PC-9 (cell line): ENCODE measurements at places on chromosomes 4 and X.

DNA sequence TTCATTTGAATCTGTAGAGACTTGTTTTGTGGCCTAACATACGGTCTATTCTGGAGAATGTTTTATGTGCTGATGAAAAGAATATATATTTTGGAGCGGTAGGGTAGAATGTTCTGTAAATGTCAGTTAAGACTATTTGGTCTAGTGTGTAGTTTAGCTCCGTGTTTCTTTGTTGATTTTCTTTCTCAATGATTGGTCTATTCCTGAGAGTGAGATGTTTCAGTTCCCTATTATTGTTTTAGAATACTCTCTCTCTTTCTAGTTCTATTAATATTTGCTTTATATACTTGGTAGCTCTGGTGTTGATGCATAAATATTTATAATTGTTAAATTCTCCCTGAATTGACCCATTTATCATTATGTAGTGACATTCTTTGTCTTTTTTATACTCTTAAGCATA lies 236.5 kb downstream of the GLUD2 start:
- H3K27ac ChIP-seq: no peak overlapping the region
- no peaks in the 10 kb centered on the region for H3K27me3 ChIP-seq
- H3K4me1 ChIP-seq: no peaks in the 10 kb centered on the region
- DNase-seq: no peak
- H3K4me3 ChIP-seq: no peak overlapping the region

GRCh38 chrX:124690495-124690894 lies 344.1 kb downstream of the SH2D1A start:
- H3K4me3 ChIP-seq: no peak overlapping the region
- no peak overlapping the region for H3K27ac ChIP-seq
- H3K36me3 ChIP-seq: no peaks in the 10 kb centered on the region
- DNase-seq: no peak
- no peaks in the 10 kb centered on the region for H3K27me3 ChIP-seq
- no peaks in the 10 kb centered on the region for H3K4me1 ChIP-seq

DNA sequence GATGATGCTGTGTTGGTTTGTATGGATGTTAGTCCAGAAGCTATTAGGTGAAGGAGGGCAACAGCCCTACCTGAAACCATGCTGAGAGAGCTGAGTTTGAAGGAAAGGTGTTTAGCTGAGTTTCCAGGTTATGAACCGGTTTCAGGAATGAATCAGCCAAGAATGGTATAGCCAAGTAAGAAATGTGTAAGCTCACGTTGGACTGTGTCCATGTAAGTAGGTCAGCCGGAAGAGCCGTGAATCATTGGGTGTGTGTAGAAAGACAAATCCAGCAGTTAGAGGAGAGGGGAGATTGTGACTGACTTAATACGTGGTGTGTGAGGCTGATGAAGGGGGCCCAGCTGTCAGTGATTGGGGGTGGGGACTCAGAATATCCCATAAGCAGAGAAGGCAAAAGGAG lies 77.2 kb upstream of the SPIN4 start:
- peak; percentile 81 for DNase-seq
- no peaks in the 10 kb centered on the region for H3K27me3 ChIP-seq
- H3K4me1 ChIP-seq: peaks cover 53% of the 10 kb centered on the region
- no peak overlapping the region for H3K4me3 ChIP-seq

DNA sequence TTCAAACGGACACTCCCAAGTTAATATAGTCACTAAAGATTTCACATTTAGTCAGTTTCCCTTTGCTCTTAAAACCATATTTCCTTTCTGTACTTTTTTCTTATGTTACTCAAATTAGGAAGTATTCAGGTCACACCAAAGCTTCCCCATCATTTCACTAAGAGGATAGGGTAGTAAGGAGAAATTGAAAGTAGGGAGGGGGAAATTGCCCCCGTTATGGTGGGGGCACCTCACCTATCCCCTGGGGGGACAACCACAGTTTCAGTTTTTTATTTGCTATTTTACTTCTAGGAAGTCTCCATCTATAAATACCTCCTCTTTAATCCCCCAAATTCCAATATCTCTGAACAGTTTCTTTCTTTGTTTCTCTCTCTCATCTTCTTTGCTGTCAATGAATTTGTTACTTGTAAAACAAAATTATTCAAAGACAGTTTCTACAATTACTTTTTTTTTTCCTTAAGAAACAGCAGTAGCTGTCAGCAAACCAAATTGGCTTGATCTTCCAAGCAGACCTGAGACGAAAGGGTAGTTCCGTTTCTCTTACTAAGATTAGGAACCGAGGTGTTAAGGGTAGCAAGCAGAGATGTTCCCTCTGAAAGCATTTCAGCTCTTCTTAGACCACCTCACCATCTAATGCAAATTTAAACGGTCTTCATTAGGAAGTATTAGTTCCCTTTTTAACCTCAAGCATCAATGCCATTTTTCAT lies 160.2 kb upstream of the KLF3 start:
- no peak overlapping the region for H3K27ac ChIP-seq
- H3K4me1 ChIP-seq: no peaks in the 10 kb centered on the region
- no peaks in the 10 kb centered on the region for H3K36me3 ChIP-seq
- H3K4me3 ChIP-seq: no peak overlapping the region

DNA sequence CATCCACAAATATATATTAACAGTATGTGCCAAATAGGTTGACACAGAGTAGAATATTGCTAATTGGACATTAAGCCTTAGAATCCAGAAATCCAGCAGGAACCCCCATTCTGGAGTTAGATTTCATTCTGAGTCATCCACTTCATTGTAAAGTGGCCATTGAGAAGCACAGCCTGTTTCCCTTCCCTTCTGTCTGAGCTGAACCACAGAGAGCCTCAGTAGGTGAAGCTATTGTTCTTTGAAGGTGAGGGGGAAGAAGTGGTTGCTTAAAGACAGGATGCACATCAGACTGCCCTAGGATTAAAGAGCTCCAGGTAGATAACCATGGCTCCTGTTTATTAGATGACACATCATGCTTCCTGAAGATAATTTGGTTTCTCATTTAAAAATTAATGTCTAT lies 30.6 kb upstream of the MCF2 start:
- no peak overlapping the region for H3K4me3 ChIP-seq
- no peak for DNase-seq
- no peak overlapping the region for H3K27ac ChIP-seq
- no peaks in the 10 kb centered on the region for H3K36me3 ChIP-seq
- H3K27me3 ChIP-seq: no peaks in the 10 kb centered on the region

DNA sequence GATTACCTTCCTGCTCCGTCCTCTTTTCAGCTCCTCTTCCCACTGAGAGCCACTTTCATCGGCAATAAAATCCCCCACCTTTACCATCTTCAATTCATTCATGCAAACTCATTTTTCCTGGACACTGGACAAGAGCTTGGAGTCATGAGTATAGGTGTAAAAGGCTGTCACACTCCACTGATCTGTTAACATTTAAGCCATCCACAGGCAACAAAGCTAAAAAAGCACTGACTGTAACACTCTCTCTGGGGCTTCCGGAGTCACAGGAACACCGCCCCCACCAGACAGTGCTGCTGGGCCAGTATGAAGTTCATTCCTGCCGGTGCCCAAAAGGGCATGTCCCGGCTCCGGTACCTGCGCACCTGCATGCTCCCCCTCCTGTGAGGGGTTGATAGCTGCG lies 38.5 kb downstream of the MAGEB5 start:
- no peaks in the 10 kb centered on the region for H3K36me3 ChIP-seq
- H3K27ac ChIP-seq: no peak overlapping the region
- DNase-seq: no peak
- no peaks in the 10 kb centered on the region for H3K4me1 ChIP-seq
- no peak overlapping the region for H3K4me3 ChIP-seq

GRCh38 chrX:13855689-13856450 lies 39.0 kb upstream of the GPM6B start:
- H3K4me1 ChIP-seq: no peaks in the 10 kb centered on the region
- no peaks in the 10 kb centered on the region for H3K36me3 ChIP-seq
- H3K27me3 ChIP-seq: no peaks in the 10 kb centered on the region; the same call in 1 of the 2 replicates
- no peak overlapping the region for H3K27ac ChIP-seq
- no peak overlapping the region for H3K4me3 ChIP-seq

- no peaks in the 10 kb centered on the region for H3K27me3 ChIP-seq
- H3K36me3 ChIP-seq: no peaks in the 10 kb centered on the region
- no peak overlapping the region for H3K27ac ChIP-seq
- H3K4me1 ChIP-seq: no peaks in the 10 kb centered on the region
These were observed 53.9 kb upstream of the ZNF157 start for GRCh38 chrX:47316276-47317025.

DNA sequence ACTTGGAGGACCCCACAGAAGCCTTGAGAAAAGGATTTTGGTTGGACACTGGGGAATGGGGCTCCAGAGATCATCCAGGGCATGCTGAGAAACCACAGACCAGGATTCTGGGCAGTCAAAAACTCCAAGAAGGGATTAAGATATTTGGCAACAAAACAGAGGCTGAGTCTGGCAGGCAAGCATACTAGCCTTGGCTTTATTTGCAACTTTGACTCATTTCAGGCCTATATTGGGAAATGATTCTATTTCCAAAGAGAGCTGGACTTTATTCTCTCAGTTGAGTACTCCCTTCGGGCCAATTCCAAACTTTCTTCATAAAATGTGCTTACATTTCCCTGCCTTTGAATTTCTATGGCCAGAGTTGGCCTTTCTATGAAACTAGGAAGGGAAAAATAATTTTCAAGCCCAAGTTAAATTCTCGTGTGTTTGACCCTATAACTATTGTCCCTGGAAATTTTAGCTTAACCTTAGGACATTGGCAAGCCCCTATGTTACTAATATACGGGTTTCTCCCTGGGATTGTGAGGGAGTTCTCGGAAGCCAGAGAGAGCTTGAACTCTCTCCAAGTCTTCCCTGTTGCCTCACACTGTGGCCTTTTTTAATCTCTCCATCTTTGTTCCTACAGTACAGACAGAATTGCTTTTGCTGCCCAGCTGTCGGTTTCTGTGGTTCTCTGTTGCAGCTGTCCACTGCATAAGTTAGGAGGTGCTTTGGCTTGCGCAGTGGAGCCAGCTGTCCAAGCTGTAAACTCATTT lies 112.6 kb upstream of the FAM9A start:
- no peaks in the 10 kb centered on the region for H3K4me1 ChIP-seq
- no peak overlapping the region for H3K4me3 ChIP-seq
- no peaks in the 10 kb centered on the region for H3K36me3 ChIP-seq
- DNase-seq: no peak

GRCh38 chrX:115284877-115285276 lies 4.6 kb upstream of the LUZP4 start:
- H3K36me3 ChIP-seq: no peaks in the 10 kb centered on the region
- no peaks in the 10 kb centered on the region for H3K4me1 ChIP-seq

- H3K36me3 ChIP-seq: no peaks in the 10 kb centered on the region
- H3K27me3 ChIP-seq: no peaks in the 10 kb centered on the region
- H3K27ac ChIP-seq: no peak overlapping the region
- H3K4me3 ChIP-seq: no peak overlapping the region
- peak; percentile 20 for DNase-seq
These were observed 81.4 kb downstream of the CEP44 start for GRCh38 chr4:174365018-174365587.

- peak overlapping the region; percentile 34; the same call in 1 of the 2 replicates for H3K4me3 ChIP-seq
- peak; percentile 63 for DNase-seq
- no peaks in the 10 kb centered on the region for H3K27me3 ChIP-seq
- H3K4me1 ChIP-seq: peaks cover 24% of the 10 kb centered on the region; the same call in 1 of the 2 replicates
- peak overlapping the region; percentile 58 for H3K27ac ChIP-seq
- no peaks in the 10 kb centered on the region for H3K36me3 ChIP-seq
These were observed 8.8 kb upstream of the DGAT2L6 start for GRCh38 chrX:70168238-70169188.

DNA sequence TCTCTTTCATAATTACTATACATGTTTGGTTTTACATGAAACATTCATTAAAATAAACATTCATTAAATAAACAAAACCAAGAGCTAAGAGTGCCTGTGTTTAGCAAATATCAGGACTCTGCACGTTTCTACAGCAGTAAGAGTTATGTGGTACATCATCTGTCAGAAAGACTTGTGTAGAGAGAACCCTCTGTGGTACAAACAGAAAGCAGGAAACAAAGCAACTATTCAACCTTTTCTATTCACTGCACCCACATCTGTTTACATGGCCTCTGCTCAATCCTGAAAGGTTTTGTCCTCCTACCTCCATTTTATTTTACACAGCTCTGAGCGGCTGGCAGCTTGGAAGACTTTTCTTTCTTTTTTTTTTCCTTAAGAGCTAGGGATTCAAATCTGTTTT lies 90.7 kb upstream of the PCDH18 start:
- no peaks in the 10 kb centered on the region for H3K4me1 ChIP-seq
- H3K27ac ChIP-seq: no peak overlapping the region
- no peak for DNase-seq
- H3K4me3 ChIP-seq: no peak overlapping the region
- no peaks in the 10 kb centered on the region for H3K36me3 ChIP-seq

DNA sequence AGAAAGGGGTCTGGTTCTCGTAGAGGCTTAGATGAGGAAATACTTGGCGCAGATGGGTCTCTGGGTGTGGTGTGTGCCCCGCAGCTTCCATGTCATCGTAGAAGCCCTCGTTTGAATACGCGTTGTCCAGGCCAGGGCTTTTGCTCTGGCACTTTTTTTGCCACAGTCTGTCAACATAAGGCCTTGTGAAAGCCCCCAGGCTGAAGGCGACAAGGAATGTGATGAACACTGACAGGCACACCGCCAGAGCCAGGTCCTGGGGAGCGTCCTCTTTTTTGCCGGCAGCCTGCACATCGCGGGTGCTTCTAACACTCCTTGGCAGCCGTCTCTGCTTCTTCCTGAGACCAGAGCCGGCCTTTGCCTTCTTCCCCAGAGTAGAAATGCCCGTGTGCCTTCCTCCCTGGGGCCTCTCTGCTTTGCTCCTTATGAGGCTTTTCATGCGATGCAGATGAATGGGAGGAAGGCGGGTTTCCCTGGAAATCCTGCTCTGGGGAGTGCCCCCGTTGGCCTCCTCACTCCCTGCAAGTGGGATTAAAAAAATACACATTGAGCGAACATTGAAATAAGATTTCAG lies 24.4 kb downstream of the LRRC66 start:
- H3K36me3 ChIP-seq: no peaks in the 10 kb centered on the region
- H3K27me3 ChIP-seq: no peaks in the 10 kb centered on the region
- H3K4me3 ChIP-seq: no peak overlapping the region
- H3K27ac ChIP-seq: no peak overlapping the region
- no peaks in the 10 kb centered on the region for H3K4me1 ChIP-seq

DNA sequence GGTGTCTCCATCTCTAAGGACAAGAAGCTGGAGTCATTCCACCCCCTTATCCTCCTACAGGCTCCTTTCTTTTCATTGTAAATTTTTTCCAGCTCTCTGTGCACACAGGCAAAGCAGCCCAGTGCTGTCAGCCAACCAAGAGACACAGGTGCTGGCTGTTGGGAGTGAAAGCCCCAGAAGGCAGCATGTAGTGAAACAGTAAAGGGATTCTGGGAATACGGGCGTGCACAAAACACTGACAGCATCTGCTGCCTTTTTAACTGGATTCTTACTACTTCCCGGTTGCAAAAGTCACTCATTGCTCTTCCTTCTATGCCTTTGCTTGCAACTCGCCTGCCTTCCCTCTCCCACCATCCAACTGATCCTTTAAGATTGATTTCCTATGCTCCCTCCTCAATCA lies 208.6 kb upstream of the PRPS2 start:
- H3K4me3 ChIP-seq: no peak overlapping the region
- peaks cover 13% of the 10 kb centered on the region for H3K4me1 ChIP-seq
- DNase-seq: no peak
- H3K27me3 ChIP-seq: no peaks in the 10 kb centered on the region

GRCh38 chr4:52617336-52618020 lies 41.6 kb downstream of the USP46 start:
- H3K36me3 ChIP-seq: no peaks in the 10 kb centered on the region
- no peaks in the 10 kb centered on the region for H3K27me3 ChIP-seq
- H3K4me1 ChIP-seq: no peaks in the 10 kb centered on the region
- DNase-seq: no peak
- no peak overlapping the region for H3K27ac ChIP-seq

- no peak overlapping the region for H3K27ac ChIP-seq
- no peak for DNase-seq
- H3K4me1 ChIP-seq: no peaks in the 10 kb centered on the region
- no peaks in the 10 kb centered on the region for H3K27me3 ChIP-seq
These were observed 53.9 kb upstream of the NOCT start for GRCh38 chr4:138961664-138962063.
